CD4-positive, alpha-beta T cell treated with Interleukin-1 beta for 1 hour (primary cell): ENCODE measurements at places on chromosomes 2 and 18.

- DNase-seq, result no peak
Measured at GRCh38 chr2:176642074-176642473, 372.8 kb downstream of the MTX2 start.

DNA sequence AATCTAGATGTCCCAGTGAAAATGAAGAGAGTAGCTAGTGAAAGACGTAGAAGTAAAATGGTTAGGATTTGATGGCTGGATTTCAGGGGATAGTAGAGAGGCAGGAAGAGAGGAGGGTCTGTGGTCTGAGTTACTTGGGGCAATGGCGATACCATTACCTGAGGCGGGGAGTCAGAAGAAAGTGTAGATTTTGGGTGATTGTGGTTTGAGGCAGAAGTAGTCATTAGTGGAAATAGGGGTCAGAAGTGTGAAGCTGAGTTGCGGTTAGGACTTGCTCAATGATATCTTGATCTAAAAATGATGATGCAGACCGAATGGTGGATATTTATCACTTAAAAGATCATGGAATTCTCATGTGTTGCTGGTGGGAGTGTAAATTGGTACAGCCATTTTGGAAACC, 41.0 kb downstream of the CEP192 start:
- no peak for DNase-seq

DNA sequence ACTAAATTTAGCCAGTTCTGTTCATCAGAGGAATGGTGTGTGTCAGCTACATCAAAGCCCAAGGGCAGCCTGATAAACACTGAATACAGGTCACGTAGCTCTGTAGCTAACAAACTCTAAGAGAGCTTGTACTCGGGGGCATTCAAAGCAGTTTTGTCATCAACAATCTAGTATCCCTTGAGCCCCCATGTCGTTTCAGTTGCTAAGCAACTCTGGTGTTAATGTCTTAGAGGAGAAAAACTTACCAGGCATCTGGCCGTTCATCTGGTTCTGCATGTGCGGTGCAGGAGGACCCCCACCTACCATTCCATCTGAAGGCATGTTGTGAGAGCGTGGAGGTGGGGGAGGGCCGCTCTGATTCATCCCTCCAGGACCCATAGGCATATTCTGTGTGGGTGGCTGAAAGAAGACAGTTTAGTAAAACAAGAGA, 33.1 kb downstream of the SS18 start:
- no peak for DNase-seq

- no peak for DNase-seq
Measured at GRCh38 chr2:215000721-215001120, 137.7 kb downstream of the ABCA12 start.
